ENCODE measurements at places on chromosomes 2 and 18.

GRCh38 chr2:177143444-177143843 lies 69.2 kb upstream of the HNRNPA3 start:
- DNase-seq: no peak

GRCh38 chr2:191247381-191248057 lies 2.3 kb downstream of the MYO1B start:
- no peak for DNase-seq

DNA sequence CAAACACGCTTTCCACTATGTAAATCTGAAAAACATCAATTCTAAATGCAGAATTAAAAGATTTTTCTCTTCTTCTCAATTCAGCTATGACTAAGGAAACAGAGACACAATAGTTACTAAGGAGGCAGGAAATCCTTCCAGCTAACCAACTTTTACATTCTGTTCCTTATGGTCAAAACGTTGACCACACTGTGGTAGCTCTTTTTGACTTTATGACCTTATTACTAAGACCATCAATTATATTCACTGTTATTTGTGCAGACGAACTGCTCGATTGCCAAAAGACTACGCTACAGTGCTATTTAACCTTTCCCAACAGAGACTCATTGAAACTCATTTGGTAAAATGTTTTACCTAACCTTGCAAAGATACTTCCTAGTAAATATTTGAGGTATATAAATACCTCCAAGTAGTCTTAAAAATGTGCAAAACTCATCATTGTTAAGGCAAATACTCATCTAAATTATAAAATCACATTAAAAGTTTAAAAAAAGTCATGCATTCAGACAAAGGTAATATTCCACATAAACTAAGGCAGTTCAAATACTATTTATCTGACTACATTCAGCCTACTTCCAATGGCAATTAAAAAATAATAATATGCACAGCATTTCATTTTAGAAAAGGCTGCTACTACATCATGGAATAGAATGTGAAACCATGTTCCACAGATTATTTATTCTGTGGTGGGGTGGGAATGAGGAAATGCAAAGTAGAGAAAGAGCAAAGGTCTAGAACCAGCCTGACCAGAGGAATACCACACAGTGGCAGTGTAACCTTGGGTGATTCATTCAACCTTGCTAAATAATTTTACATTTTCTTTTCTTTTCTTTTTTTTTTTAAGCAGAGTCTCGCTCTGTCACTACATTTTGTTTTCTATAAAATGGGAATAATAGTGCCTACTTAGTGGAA lies 139.9 kb downstream of the THADA start:
- no peak for DNase-seq

- DNase-seq: no peak
Observed at GRCh38 chr18:75638776-75639471, 211.4 kb upstream of the SMIM21 start.

DNA sequence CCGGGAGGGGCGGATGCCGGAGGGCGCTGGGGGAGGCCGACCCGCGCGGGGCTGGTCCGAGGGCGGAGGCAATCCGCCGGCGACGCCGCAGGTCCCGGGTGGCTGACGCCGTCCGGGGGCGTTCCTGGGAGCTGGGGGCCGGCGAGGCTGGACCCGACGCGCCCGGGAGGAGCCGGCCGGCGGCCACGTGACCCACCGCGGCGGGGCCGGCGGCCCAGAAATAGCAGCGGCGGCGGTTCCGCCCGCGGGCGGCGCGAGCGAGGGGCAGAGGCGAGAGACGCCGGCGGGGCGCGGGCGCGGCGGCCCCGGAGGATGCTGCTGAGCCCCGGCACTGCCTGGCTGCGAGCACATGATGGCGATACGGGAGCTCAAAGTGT lies at the start of gene RAB31:
RAB31 (plus strand) TSS at position 245 of the 377 bp plus-strand sequence; CDS start at position 350, 105 bp downstream.
- DNase-seq: no peak

- no peak for DNase-seq
Observed at GRCh38 chr2:231111987-231112386, 12.9 kb downstream of the HTR2B start.

- no peak for DNase-seq
Observed at GRCh38 chr2:230472621-230473018, 56.6 kb downstream of the SP100 start.

- DNase-seq: no peak
Observed at GRCh38 chr18:4755848-4756247, 300.7 kb upstream of the DLGAP1 start.

GRCh38 chr18:8461544-8461943 lies 147.7 kb upstream of the RAB12 start:
- no peak for DNase-seq

- DNase-seq: no peak
Observed at GRCh38 chr2:68753318-68753717, 18.7 kb downstream of the ARHGAP25 start.

DNA sequence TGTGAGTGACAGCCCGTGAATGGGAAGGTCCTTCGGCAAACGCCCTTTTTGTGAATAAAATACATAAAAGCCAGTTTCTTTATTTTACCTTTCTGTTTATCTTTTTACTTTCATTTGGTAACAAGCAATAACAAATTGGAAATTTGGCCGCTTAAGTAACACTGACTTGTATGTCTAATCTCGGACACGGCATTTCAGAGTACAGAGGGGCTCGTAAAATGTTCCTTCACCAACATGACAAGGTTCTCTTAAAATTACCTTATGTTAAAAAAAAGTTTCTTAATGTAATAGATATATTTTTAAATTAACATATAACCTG lies 558 bp upstream of the NEMP2 start:
- DNase-seq: no peak

- DNase-seq: no peak
Observed at GRCh38 chr2:215836881-215837280, 176.5 kb downstream of the MREG start.

DNA sequence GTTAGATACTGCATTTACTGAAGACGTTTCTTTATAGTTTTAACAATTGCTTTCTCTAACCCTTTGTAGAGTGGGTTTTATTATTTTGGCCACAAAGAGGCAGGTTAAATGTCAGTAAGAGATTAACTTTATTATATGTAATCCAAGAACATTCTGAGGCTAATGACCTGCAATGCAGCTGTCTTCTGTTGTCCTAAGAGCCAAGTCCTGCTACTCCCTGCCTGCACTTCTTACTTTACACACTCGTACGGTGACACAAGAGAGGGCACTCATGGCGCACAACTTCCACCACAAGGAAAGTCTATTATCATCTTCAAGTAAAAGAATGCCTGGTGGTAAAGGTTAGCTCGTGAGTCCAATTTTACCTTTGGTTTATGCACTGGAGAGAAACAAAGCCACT lies 471.0 kb upstream of the HNMT start:
- DNase-seq: no peak

DNA sequence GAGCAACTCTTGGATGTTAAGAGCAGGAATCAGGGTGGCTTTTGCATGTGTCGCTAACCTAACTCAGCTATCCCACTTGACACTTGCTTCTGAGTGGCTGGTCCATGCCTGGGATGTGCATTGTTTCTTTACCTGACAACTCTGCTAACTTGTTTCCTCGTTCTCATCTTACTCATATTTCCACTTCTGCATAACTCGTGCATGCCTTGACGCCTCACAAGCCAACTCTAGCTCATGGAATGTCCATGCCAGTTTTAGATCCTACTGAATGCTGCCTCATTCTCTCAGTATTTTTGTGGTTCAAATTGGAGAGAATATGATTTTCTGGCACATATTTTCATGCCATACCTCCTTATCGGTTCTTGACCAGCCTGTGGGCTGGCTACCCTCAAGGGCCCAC lies 52.5 kb downstream of the CDCA7 start:
- no peak for DNase-seq

DNA sequence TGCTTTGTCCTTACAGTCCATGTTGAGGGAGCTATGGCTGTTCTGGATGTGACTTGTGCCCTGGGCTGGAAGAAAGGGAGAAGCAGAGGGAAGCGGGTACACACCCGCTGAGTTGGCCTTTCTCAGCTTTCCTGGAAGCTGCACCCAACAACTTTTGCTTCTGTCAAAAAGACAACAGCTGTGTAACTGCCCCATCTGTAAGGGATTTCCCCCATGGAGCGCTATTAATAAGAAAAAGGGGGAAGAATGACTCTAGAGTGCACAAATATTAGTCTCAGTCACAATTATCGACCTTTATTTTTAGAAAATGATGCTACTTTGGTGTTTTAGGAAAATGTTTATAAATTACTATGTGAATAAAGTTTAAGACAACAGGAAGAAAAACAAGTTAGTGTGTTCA lies 368.3 kb downstream of the RAD51AP2 start:
- DNase-seq: no peak

- no peak for DNase-seq
Observed at GRCh38 chr2:203532957-203533658, 2.0 kb downstream of the RAPH1 start.

DNA sequence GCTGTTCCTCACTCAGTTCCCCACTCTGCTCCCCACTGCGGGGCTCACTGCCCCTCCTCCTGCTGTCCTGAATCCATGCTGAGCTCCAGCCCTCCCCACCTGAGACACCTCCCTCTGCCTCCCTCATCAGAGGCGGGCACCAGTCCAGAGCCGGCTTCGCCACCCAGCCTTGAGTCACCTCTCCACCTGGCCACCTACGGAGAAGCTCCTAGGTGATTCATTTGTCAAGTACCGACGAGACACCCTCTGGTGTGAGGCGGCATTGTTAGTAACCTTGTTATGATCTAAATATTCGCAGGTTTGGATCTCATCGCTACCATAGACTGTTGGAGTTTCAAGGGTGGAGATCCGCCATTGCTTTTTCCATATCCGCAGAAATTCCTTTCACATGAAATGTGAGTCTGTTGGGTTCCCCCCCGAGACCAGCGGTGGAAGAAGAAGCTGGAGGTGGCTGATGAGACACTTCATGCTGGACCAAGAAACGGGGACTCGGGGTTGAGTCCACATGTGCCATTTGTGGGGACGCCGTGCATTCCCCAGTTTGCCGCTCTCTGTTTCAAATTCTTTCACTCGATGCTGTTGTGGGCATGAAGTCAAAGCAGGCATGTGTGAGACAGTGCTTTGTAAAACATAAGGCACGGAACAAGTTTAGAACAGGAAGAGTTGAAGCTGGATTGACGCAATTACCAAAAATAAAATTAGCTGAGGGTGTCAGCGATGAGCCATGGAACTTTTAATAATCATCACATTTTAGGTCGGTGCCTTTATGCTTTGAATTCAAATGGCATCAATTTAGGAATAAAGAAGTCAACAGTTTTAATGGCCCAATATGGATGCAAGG lies 259.8 kb upstream of the HDAC4 start:
- no peak for DNase-seq

DNA sequence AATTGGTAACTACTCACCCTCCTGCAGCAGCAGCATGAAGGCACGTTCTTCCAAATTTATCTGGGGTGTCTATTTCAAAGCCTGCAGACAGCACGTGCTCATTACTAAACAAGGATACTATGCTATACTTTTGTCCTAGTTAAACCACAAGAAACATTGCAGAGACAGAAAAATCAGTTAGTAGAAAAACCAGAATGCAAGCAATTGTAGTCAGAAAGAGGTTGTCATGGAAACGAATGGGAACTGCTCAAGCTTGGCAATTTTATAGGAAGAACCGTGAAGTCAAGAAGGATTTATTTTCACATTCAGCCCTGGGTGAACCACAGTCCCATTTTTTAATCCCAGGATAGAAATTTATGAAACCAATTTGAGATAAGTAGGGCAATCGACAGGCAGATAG lies 162.2 kb upstream of the PGAP1 start:
- DNase-seq: no peak

DNA sequence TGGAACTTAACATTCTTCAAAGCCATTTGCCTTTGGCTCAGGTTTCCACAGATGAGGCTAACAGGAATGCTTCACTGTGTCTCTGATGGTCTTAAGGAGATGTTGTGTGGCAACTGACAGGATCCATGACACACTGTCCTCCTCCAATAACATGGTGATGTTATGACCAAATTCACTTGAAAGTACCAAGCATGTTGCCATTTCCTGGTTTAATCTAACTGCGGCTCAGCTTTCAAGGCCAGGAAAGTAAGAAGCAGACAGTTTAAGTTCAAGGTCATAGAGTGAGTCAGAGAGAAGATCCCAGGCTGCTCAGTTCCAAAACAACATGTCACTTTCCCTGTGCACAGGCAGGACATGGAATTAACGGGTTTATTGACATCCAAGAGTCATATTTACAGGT lies 513.6 kb downstream of the STK39 start:
- no peak for DNase-seq
